ENCODE measurements at places on chromosomes 5 and 9. TPM values are rescaled to one million over a fixed set of nuclear protein-coding genes. Genes with fewer than 3 reads are reported as not detected.

GRCh38 chr9:69637817-69638200, 34.4 kb downstream of the APBA1 start:
- DNase-seq, result no peak

DNA sequence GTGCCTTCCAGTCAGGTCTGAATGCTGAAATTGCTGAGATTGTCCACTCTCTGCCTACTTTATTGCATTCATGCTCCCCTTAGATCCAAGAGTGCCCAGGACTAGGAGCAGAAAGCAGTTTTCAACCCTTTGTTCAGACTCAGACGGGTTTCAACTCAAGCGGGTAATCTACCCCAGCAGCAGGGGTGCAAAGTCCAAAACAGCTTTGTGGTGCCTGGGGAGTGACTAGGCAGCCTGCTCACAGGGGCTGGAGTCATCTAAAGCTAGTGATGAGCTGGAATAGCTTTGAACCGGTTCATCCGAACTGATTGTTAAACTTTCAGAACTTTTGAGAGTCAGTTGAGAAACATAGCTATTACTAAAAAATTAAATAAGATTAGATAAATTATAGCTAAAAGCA, 71.0 kb upstream of the IQGAP2 start:
- DNase-seq, result no peak

DNA sequence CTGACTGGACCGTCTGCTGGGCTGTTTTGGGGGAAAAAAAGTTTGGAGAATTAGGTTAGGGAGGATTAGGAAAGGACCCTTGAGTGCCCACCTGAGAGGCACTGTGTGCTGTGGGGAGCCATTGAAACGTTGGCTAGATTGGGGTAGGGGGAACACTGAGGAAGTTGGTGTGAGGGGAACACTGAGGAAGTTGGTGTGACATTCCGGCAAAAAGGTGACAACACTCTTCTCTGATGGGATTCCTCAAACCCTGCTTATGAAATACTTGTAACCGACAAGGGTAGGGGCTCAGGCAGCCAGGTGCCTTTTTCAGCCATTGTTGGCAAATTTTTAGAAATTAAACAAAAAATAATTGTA, 1.0 kb downstream of the CYSTM1 start:
- no peak for DNase-seq

- no peak for DNase-seq
Measured at GRCh38 chr5:22611327-22611726, 241.8 kb downstream of the CDH12 start.

DNA sequence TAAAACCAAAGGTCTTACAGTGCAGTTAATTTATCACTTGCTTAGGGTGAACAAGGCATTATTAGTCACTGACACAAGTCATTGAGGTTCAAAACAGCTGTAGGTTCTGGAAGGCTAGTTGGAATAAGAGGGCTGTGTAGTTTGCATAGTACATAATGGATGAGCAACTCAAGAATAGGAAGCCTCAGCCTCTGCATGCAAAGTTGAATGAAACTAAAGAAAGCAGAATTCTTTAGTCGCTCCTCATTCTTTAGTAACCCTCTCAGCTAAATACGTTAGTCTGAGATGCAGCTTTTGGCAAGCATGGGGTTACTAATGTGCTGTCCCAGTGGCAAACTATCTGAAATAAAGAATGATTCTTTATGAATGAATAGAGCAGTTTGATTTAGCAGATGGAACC, 74.2 kb downstream of the ADGRV1 start:
- no peak for DNase-seq

DNA sequence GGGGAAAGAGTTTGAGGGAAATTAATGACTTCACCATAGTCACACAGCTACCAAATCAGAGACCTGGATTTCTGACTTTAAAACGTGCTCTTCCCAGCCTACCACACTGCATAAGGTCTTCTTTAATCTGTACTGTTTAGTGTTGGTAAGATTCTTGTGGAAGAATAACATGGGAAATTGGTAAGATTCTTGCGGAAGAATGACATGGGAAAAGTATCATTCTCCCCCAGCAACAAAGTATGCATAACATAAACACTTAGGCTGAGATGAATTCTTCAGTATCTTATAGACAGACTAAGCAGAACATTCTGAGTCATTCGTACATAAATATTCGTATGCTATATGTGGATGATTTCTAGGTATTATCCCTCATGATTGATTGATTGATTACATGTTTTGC, 170.4 kb downstream of the FOCAD start:
- DNase-seq, result peak; percentile 8

- DNase-seq, result no peak
Measured at GRCh38 chr9:95574176-95574575, 57.4 kb upstream of the PTCH1 start.

GRCh38 chr9:72857624-72857996, 95.2 kb downstream of the ALDH1A1 start:
- peak; percentile 46 for DNase-seq

DNA sequence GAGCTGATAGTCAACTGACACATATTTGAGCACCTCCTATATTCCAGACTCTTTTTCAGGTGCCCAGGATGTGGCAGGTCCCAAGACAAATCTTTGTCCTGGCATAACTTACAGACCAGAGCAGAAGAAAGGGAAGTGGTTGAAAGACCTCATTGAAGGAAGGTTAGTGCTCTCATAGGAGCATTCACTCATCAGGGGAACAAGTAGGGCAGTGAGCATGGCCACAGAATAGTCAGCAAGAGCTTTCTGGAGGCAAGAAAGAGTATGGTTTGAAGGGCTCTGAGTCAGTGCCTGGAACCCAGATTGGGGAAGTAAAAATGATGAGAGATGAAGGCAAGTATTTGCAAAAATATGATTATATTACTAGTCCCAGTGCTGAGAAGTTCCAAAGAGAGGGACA, 25.0 kb upstream of the ERMP1 start:
- no peak for DNase-seq

- peak; percentile 45 for DNase-seq
Measured at GRCh38 chr5:107893642-107894041, 222.9 kb upstream of the EFNA5 start.

Gene ADRB2
- total RNA-seq, result 1.4 TPM

Gene TLX3
- not detected for total RNA-seq

Gene ADGRD2
- total RNA-seq, result not detected

Gene MAT2B
- total RNA-seq, result 34.8 TPM
